Stimulated activated CD4-positive, alpha-beta T cell treated with anti-CD3 and anti-CD28 coated beads, Interleukin-1b, Interleukin-23, amount 100 ng/mL, for 4 hours (primary cell): ENCODE measurements at places on chromosomes 12 and 14.

DNA sequence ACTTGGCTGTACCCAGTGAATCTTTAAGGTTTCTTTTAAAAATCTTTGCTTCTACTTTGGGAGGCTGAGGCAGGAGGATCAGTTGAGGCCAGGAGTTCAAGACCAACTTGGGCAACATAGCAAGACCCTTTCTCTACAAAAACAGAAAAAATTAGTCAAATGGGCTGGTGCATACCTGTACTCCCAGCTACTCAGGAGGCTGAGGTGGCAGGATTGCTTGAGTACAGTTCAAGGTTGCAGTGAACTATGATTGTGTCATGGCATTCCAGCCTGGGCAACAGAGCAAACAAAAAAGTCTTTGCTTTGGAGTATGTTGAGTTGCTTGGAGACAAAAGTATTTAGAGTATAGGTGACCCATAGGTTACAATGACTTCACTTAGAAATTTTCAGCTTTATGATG, 6.2 kb upstream of the DDX55 start:
- no peak for DNase-seq

- DNase-seq: no peak
Measured at GRCh38 chr14:95254288-95254687, 65.4 kb downstream of the CLMN start.

DNA sequence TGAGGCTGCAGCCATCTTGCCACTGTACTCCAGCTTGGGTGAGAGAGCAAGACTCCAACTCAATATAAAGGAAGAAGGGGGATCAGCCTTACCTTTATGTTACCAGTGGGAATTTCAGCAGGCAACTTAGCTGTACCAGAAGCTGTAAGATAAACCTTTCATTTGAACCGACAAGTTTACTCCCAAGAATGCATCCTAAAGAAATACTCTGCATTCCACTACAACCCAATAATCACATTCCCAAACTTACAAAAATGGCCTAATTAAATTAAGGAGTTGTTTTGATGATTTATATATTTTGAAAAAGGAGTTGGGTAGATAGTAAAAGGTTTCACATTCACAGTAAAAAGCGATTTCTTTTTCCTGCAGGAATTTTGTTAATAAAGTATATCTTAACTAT, 241.4 kb downstream of the TTC8 start:
- no peak for DNase-seq

DNA sequence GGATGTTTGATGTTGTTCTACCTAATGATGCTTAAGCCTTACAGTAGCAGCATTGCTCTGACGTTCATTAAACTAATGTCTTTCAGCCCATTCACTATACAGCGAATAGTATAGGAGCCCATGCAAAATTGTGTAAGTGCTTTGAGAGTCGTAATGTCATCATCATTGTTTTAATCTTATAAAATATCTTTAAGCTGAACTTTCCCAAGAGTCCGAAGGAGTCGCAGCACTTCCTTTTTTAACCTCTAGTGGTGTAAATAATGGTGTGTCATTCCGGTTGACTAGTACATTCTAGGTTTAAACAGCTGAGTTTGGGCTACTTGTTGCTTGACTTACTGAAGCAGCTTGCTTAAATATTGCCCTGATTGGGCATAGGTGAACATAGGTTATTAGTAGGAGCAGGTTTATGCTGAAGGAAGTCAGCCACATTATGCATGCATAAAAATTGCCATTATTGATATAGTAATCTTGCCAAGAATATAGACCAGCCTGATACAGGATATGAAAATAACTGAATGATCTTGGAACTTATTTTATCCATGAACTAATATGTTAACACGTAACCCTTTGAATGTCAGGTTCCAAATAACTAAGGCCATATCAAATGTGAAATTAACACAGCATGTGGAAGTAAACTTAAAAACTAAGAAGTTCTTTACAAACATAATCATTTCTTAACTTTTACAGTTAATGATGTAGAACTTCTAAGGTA, 2.6 kb downstream of the WNK1 start:
- DNase-seq: no peak

DNA sequence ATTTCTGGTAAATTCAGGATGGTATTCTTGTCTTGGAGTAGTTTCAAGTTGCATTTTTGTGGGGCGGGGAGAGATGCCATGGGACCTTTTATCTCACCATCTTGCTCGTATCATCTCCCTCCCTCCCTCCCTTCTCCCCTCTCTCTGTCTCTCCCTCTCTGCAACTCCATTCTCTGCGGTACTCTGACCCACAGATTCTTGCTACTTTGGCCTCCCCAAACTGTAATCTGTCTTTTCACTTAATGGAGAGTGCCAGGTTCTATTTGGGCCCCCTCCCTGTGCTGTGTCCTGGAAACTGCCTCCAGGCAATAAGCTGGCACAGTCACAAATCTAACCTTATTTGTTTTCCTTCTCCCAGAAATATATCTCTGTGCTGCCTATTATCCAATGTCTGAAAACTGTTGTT, 175.2 kb downstream of the PAWR start:
- no peak for DNase-seq

GRCh38 chr14:53531156-53531555, 378.0 kb upstream of the DDHD1 start:
- no peak for DNase-seq

GRCh38 chr14:75514673-75515628, 7.3 kb upstream of the BATF start:
- DNase-seq: no peak

DNA sequence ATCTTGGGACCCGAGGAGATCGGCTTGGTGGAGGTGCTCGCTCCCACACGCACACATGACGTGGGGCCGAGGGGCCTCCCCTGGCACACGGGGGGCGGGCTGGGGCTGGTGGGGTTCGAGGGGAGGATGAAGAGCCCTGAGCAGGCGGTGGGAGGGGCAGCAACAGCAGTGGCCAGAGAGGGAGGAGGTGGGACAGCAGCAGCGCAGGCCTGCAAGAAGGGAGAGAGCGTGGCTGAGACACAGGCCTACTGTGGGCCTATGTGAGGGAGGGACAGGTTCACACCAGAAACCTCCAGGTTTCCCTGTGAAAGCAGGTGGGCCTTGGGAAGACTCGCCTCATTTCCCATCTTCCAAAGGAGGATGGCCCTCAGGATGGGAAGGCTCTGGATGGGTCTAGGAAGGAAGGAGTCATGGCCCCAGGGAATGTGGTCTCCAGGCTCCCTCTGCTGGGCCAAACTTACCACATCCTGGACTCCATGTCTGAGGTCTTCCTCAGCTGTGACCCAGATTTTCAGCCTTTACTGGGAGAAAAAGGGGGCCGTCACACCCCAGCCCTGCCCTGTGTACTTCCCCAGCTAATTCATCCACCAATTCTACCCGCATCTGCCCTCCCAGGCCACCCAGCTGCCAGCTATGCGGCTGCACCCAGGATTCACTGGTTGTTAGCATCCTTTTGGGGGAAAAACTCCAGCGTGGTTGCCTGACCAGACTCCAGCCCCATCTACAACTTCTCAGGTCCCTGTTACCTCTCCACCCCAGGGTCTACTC, 2.8 kb downstream of the PIANP start:
- no peak for DNase-seq

GRCh38 chr14:76881348-76881747, 55.1 kb downstream of the LRRC74A start:
- no peak for DNase-seq

DNA sequence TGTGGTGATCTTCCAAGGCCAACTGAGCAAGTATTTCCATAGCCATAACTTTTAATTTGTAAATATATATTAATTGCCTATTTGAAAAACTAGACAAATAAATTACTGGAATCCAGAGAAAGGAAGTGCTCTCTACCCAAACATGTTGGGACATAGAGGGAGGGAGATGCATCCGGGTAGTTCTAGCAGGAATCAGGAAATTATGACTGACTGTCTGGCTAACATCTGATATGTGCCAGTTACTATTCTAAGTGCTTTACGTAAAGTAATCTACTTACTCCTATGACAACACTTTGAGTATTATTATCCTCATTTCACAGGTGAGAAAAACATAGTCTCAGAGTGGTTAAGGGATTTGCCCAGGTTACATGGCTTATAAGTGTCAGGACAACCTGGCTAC, 147.7 kb upstream of the VASH1 start:
- no peak for DNase-seq

- no peak for DNase-seq
Measured at GRCh38 chr14:49479432-49479831, 106.7 kb downstream of the RPS29 start.

- DNase-seq: no peak
Measured at GRCh38 chr14:70597731-70598130, 2.7 kb downstream of the MED6 start.

- DNase-seq: no peak
Measured at GRCh38 chr12:71763677-71764379, 9.2 kb downstream of the RAB21 start.

- DNase-seq: no peak
Measured at GRCh38 chr12:83739607-83740006, 1052.9 kb downstream of the TMTC2 start.

GRCh38 chr12:57892232-57892972, 45.9 kb upstream of the CTDSP2 start:
- DNase-seq: no peak

- DNase-seq: no peak
Measured at GRCh38 chr14:85190251-85190650, 339.7 kb upstream of the FLRT2 start.

- no peak for DNase-seq
Measured at GRCh38 chr12:51917746-51918453, 10.6 kb downstream of the ACVRL1 start.

DNA sequence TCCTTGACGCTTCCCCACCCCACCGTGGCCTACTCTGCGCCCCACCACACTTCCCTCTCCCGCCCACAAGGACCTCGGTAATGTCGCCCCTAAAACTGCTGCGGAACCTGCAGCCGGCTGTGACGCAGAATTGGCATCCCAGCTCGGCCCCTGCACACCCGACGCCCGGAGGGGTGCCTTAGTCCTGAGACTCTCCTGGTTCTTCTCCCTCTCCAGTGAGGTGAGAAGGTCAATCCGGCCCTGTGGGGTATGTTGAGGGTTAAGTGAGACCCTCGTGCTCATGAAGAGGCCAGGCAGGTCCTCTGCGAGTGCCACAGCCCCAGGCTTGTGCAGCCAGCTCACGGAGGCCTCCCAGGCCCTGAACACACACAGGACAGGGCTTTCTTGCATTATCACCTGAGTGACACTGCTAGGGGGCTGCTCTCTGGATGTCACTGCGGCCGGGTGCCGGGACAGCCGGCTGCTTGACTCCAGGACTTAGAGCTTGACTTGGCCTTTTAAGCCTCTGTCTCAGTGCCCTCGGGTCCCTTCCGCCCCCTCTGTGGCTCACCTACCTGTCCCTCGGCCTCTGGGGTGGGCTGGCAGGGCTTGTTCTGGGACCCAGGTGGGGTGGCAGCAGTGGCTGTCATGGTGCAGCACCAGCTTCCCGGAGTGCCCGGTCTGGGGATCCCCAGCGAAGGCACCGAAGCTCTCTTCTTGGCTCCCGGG, 106.9 kb upstream of the C14orf180 start:
- no peak for DNase-seq
